ENCODE measurements at places on chromosomes 1 and 21.
A peak's percentile ranks its signal among the peaks of the same experiment; 100 is the strongest.

GRCh38 chr1:169651035-169651434, 21.1 kb upstream of the SELP start:
- DNase-seq: no peak

GRCh38 chr1:42168763-42169162, 4.2 kb upstream of the GUCA2A start:
- DNase-seq: no peak

DNA sequence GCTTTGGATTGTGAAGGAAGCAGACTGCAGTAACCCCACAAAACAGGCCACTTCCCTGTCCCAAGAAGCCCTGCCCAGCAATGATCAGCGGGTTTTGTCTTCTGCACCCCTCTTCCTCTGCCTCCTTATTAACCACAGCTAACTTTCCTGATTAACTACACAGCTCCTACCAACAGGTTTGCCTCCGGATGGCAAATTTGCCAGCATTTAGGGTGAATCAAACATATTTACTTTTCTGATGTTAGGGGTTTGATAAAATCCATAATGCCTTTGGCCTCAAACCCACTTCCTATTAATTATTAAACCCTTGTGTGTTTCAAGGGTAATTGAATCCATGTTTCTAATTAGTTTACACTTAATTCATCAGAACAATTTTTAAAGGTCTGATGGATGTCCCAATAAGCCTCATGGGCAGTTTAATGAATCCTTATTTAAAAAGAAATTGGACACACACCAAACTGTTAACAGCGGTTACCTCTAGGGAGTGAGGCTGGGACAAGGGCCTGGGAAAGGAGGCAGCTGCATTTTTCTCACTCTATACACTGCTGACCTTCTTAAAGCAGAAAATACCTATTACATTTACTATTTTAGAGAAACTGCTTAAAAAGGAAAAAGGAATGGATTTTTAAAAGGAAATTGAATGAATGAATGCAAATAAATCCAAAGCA, 91.9 kb downstream of the CSMD2 start:
- no peak for DNase-seq

DNA sequence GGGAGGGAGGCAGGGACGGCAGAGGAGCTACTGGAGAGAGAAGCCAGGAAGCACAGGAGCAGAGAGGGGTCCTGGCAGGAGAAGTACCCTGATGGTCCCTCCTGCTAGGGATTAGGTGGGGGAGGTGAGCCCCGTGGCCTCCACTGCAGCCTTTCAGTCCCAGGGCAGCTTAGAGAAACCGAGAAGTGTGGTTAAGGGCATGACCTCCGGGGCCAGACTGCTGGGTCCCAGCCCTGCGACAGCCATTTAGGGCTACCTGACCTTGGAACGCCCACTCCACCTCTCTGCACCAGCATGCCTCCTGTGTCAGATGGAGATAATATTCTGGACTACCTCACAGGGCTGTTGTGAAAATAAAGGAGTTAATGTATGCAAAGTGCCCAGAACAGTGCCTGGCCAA, 47.4 kb downstream of the KCNN3 start:
- no peak for DNase-seq

- DNase-seq: peak; percentile 48
These were observed 162.4 kb downstream of the TPR start for GRCh38 chr1:186212568-186213224.

DNA sequence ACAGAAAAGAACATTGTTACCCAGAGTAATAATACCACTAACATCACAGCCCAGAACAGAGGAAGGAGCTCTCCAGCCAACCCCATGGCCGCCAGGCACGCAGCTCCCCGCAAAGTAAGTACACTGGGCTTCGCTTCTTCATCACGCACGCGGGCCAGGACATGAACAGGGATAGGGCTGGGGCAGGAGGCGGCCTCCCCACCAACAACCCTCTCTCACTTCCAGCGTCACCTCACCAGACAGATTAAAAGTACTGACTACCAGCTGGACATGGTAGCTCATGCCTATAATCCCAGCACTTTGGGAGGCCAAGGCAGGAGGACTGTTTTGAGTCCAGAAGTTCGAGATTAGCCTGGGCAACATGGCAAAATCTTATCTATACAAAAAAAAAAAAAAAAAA, 78.3 kb downstream of the NPHP4 start:
- DNase-seq: no peak

- peak; percentile 25 for DNase-seq
These were observed 61.7 kb downstream of the XCL2 start for GRCh38 chr1:168482106-168482505.

DNA sequence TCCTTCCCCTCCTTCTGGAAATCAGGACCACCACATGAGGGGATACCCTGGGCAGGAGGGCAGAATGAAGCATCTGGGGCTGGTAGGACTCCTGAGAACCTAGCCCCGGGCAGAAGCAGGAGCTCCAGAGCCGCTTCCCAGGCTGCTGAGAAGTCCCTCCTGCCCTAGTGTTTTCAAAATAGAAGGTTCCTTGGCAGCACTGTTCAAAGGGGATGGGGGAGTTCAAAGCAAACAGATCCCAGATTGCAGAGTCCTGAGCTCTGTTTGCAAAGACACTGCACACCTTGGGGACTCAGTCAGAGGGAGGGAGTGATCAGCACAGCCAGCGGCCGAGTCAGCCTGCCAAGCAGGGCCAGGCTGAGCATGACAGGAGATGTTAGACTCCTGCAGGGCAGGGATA, 177.8 kb downstream of the PTPRU start:
- DNase-seq: no peak

DNA sequence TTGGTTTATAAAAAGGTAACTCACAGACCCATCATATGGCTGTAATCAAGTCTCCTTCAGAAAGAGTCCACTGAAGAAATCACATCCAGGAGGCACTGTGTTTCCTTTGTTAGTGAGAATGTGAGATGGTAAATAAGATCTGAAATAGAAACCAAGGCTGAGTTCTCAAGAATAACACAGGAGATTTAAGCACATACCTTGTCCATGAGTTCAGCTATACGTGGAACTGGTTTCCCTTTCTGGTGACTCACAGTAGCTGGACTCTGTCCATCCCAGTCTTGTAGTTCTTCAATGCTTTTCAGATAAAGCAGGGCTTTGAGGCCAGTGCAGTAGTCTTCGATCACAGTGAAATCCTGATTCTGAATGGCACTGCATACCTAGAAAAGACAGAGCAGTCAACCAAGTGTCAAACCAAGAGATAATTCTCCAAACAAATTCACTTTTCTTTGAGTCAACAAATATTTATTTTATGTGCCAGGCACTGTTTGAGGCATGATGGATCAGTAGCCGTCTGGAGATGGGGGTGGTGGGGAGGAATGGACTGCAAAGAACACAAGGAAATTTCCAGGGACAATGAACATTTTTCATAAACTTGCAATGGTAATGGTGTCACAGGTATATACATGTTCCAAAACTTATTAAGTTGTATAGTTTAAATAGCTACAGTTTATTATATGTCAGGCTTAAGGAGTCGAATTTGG, 471.4 kb downstream of the PTBP2 start:
- no peak for DNase-seq

DNA sequence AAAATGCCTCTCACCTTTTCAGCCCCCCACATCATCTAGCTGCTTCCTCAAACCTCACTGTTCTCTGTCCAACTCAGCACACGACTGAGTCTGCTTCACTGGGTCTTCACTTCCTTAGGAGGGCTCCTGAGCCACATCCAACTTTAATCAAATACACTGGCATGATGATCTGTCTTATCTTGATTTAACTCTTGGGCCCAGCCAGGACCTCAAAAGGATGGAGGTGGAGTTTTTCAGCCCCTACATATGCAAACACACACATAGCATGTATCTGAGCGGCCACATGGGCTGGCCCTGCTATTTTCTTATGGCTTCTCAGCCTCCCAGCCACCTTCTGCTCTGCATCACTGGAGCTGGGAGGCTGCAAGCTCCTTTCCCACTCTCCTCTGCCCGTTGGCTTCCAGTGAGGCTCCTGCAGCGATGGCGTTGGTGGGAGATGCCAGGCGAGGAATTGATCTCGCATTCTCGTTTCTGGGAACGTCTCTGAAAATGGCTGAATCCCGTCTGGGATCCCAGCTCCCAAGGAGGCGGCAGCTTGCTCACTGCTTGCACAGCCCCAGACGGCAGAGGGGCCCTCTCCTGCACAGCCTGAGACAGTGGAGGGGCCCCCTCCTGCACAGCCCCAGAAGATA, 1.8 kb upstream of the PRXL2B start:
- no peak for DNase-seq

DNA sequence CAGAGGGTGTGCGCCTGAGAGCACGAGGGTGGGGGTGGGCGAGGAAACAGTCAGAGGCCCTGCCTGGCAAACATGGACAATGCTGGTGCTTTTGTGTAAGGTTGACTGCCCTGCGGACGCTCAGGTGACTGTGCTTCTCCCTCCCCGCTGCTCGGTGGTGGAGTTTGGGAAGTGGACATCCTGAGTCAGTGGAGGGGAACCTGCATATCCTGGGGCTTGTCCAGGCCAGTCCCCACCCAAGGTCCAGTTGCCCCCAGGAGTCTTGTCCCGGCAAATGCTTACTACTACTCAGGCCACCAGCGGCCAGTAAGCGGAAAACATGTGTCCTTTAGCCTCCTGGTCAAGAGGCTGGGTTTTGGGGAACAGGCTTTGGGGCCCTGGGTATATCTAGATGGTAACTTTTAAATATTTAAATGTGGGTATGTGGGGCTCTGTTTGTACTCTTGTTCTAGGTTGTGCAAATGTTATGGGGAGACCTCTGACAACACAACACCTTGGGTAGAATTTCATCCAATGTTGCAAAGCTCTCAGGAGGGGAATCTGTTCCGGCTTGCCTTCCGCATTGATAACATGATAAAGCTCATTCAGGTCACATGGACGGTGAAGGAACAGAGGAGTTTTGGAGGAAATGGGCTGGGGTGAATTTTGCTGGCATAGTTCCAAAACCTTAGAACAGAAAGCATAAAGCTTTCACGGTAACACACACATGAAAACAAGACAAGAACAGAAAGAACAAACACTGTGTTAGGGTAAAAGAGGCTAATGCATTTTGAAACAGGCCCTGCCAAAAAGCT, 364.9 kb downstream of the PRDM2 start:
- no peak for DNase-seq

DNA sequence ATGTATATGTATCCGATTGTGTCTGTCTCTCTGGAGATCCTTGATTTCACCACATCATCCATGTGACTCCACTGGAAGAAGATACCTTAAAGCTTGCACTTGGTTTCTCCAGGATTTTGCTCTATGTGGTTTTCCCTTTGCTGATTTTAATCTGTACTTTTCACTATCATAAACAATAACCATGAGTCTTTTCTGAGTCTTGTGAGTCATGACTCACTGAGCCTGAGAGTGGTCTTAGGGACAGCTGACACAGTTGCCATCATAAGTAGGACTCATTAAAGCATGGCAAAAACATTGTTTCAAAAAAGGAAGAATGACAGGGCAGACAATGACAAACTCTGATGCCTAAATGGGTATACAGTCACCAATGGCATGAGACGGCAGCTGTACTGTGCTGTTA, 226.2 kb downstream of the AKT3 start:
- DNase-seq: peak; percentile 55

GRCh38 chr21:18603261-18603660, 199.7 kb upstream of the TMPRSS15 start:
- no peak for DNase-seq

GRCh38 chr1:218351391-218352074, 6.4 kb downstream of the TGFB2 start:
- peak; percentile 65 for DNase-seq

GRCh38 chr1:161265305-161265704, 6.8 kb downstream of the PCP4L1 start:
- DNase-seq: no peak

GRCh38 chr21:36052860-36053714, 7.2 kb downstream of the SETD4 start:
- DNase-seq: no peak

DNA sequence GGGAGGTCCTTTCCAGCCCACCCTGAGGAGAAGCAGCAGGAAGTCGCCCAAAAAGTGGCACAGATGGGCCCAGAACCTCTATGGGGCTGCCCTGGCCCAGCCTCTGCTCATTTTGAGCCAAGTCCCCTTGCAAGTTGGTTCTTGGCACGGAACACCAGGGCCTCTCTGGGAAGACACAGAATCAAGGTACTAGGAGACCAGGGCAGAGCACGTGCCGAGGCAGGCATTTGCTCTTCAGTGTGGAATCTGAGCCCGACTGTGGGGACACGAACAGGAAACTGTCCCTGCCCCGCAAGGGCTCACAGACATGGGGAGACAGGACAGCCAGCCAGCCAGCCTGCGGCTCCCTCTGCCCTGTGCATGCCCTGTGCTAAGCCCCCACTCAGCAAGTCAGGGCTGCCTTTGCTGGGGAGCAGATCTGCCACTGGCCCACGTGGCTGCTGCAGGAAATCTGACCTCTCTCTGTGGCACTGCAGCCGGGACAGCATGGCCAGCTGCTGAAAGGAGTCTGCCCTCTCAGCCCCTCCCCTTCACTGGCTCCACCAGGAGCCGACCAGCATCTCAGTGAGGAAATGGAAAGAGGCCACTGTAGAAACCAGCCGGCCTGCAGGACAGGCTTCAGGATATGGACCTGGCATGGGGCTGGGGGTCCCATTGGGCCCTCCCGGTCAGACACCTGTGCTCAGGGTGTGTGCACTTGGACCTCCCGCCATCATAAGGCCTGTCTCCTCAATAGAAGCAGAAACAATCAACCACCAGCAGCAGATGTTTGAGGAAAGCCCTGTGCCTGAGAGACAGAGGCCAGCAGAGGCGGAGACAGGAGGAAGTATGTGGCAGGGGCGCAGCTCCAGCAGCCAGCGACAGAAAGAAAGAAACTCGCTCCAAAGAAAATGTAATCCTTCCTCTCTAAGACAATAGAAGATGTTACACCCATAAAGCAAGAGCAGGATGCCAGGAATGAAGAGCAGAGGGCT, 3.7 kb downstream of the ARHGEF16 start:
- DNase-seq: no peak

GRCh38 chr1:112011202-112011601, 21.7 kb upstream of the KCND3 start:
- no peak for DNase-seq

DNA sequence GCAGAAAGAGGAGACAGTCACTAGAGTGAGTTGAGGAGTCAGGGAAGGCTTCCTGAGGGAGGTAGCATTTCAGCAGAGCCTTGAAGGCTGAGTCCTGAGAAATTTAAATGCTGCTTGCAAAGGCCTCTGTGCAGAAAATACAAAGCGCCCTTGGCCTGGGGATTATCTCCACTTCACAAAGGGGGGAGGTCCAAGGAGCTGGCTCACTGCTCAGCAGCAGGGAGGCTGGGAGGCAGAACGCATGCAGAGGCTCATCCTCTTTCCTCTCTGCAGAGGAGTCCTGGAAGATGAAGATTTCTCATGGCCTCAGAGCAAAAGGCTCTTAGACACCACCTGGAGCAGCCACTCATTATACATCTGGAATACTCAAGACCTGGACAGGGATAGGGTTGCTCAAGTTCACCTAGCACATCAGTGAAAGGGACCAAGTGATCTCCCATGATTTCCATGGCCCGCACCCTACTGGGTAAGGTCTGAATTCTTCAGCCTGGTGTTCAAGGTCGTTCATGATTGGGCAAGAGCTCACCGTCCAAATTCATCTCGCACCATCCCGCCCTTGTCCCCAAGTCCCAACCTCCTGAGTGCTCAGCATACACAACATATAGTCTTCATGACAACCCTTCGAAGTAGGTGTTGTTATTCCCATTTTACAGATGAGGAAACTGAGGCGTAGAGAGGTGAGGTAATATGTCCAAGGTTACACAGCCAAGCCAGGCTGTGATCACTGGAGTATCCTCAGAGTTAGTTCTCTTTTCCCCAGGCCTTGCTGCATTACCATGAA, 9.0 kb downstream of the SLC1A7 start:
- DNase-seq: no peak

Data from inflammatory macrophage treated with lipopolysaccharide for 4 hours (primary cell).